NCI-H1092 (cell line): ENCODE measurements at places on chromosomes 12 and 14.

GRCh38 chr12:121264951-121265515, 31.5 kb downstream of the CAMKK2 start:
- DNase-seq = no peak

- no peak for DNase-seq
Measured at GRCh38 chr12:103908877-103909276, 21.3 kb upstream of the HSP90B1 start.

DNA sequence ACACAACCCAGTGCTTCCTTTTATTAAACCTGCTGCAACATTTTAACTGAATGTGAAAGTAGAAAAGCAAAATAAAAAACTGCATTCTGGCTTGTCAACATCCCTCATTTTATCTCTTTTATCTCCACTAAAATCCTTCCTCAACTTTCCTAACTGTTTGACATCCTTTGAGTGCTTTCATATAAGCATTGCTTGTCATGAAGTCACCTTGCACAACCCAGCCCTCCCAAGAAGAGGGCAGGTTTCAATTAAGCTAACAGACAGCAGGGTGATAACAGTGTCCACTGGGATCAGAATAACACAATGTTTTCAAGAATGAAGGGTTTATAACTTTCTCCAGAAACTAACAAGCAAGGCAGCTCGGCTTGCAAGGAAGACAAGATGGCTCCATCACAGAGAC, 16.3 kb upstream of the TSPAN8 start:
- no peak for DNase-seq

DNA sequence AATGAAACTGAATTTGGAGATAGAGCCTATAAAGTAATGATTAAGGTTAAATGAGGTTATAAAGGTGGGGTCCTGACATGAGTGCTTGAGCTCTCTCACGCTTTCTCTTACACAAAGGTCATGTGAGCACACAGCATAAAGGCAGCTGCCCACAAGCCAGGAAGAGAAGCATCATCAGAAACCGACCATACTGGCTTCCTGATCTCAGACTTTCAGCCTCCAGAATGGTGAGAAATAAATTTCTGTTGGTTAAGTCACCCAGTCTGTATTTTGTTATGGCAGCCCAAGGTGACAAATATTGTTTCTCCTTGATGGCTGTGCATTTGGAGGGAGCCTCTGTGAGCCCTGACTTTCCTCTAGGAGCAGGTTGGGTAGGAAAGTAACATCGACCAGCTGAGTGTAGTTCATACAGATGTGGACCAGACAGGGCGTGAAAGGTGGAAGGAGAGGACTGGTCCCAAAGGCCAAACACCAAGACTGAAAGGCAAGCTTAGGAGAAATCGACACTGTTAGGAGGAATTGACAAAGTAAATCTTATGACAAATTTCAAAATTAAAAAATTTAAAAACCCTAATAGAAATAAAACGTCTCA, 97.6 kb upstream of the SLC38A2 start:
- DNase-seq = no peak

GRCh38 chr12:113186666-113187325, 1.3 kb downstream of the RITA1 start:
- DNase-seq = no peak

- DNase-seq = no peak
Measured at GRCh38 chr14:88089445-88089844, 84.5 kb downstream of the GPR65 start.

DNA sequence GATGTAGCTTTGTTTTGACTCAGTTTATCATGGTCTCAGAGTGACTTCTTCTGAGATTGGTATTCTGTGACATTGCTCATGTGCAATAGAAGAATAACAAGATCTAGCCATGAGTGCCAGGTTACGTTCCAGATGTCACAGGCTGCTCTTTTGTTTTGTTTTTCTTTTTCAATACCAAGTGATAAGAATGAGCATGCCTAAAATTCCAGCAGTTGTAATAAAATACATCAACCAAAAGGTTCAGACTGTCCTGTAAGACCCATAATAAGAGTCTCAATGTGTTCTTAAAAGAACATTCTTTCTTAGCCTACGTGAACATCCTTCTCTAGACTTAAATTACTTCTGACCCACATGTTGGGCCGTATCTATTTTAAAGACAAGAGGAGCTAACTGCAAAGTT, 669.2 kb downstream of the DIO2 start:
- no peak for DNase-seq

DNA sequence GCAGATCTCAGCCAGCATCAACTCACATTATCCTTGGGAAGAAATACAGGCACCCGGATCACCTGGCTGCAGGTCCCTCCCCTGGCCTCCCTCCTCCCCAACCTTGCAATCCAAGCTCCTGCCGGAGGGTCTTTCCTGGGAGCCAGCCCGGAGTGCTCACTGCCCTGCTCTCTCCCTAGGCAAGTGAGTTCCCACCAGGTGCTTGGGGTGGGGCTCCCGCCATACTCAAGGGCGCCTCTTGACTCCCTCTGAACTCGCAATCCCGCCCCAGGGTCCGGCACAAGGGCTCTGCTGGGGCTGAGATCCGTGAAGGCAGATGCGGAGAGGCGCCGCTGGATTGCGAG, 1.2 kb upstream of the CEP170B start:
- no peak for DNase-seq

DNA sequence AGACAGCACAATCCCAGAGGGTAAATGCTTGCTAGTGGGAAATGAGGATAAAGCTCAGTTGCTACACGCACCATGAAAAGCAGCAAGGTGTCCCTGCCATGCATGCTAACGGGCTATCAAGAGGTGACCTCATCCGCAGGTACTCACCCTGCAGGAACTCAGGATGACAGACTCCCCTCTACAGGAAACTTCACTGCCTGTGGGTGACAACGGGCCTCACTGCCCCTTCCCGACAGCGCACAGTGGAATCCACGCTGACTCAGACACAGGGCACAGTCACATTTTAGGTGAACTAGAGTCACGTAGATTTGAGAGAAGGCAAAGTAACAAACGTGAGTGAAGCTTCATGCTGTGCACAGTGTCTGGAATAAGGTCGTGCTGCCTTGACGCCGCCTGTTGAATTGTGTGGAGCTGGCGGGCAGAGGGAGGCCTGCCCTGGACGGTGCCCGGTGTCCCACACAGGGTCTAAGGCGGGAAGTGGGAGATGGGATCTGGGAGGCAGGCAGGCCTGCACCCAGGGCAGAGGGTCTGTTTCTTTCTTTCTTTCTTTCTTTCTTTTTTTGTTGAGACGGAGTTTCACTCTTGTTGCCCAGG, 331.8 kb downstream of the TMEM132D start:
- DNase-seq = no peak

DNA sequence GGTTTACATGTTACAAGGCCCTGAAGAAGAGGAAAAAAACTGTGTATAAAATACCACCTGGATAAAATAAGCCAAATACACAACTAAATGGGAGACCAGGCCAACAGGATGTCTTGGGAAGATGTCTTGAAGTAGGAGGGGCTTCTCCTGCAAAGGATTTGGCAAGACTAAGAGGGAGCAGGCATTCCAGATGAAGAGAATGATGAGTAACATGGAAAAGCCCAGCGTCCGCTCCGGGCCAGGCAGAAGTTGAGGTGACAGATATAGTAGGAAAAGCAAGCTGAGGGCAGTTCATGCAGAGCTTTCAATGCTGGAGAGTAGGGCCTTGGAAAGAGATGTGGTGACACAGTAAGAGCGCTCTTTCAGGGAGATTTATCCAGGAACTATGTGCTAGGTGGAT, 16.1 kb upstream of the EIF4B start:
- no peak for DNase-seq

DNA sequence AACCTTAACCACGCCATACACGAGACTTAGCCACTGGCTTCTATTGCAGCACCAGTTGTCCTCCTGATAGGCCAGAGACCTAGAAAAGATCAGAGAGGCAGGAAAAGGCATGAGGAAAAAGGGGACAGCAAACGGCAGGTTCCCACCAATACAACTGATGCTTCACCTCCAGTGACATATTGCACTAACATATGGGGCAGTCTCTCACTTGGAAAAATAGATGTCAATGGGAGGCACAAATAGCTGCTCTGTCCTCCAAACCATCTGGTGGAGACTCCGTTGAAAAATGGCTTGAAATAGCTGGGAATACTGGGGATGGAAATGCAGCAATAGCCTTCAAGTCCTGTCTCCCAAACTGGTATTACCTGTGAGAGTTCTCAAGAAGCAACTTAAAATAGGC, 20.3 kb downstream of the SLC8A3 start:
- DNase-seq = no peak

GRCh38 chr12:126557659-126558058, 1492.4 kb downstream of the AACS start:
- no peak for DNase-seq

DNA sequence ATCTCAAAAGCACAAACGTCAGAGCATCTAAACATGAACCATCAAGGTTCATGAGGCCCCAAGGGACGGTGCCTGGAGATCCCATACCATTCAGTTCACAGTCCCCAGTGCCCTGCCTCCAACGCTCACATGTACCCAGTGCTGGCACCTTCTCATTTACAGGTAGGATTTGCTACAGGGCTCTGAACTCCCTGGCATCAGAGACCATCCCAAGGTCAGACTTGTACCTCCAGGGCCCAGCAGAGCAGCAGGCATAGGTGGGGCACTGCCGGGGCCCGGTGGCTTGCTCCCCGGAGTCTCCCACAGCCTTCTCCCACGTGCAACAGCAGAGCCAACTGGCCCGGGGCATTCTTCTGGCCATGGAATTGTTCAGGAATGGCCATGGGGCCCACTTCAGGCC, 114.8 kb downstream of the BCL11B start:
- DNase-seq = no peak

DNA sequence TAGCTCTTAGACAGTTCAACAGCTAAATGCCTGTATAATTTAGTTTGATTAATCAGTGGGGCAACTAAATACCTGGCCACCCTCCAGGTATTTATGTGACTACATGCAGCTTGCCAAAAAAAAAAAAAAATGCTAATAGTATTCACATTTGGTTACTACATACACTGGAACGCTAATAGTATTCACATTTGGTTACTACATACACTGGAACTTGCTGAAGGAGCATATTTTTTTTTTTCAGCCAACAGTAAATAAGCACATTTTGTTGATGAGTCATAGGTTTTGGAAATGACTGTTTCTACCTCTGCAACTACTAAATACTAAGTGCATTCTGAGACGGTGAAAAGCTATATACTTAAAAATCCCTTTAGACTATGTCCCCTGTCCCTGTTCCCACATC, 1172.3 kb downstream of the LRFN5 start:
- DNase-seq = no peak

DNA sequence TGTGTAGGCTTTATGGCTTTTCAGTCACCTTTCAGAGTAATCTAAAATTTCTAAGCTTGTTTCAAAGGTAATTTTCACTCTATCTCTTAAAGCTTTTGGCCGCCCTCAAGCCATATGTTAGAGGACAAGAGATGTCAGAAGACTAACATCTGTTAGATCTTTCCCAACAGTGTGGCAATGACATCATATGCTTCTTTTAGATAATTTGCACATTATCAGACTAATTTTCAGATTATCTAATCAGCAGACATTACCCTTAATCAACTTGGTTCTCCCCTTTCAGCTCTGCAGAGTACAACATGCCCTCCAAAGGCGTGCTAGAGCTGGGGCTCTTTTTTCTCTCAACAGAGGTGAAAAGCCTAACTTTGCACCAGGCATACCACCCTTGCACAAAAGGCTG, 207.1 kb downstream of the DPF3 start:
- DNase-seq = no peak

DNA sequence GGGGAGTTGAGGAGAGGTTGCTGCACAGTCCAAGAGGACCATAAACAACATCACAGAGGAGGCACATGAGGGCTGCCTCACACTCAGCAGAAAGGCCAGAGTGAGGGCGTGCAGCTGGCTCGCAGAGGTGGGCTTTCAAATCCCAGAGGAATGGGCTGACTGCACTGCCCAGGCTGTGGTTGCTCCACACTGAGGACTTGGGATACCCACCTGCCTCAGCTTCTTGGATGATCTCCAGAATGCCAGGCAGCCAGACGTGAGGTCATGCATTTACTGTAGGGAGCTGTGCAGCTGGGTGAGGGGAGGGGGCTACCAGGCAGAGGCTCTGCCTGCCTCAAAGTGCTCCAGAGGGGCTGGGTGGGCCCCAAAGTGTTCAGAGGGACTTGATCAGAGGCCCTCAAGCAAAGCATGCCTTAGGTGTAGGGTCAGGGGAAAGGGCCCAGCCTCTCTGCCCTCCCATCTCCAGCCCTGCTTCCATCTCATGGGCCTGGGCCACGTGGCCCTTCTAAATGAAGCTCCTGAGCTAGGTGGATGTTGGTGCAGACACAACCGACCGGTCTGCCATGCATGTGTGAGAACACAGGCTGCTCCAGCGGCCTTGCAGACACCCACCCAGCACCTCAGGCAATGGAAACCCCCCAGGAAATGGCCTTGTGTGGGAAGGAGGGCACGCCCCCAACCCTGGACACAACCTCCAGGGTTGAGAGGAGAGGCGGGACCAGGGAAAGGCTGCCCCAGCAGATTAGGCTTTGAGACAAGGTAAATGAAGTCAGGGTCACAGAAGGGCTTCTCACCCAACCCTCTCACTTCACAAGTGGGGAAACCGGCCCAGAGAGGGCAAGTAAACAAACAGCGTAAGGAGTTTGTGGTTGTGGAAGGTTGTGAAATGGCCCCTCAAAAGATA, 90.8 kb downstream of the NTF3 start:
- peak; percentile 60 for DNase-seq

- DNase-seq = no peak
Measured at GRCh38 chr12:182381-182892, 31.5 kb downstream of the SLC6A12 start.

DNA sequence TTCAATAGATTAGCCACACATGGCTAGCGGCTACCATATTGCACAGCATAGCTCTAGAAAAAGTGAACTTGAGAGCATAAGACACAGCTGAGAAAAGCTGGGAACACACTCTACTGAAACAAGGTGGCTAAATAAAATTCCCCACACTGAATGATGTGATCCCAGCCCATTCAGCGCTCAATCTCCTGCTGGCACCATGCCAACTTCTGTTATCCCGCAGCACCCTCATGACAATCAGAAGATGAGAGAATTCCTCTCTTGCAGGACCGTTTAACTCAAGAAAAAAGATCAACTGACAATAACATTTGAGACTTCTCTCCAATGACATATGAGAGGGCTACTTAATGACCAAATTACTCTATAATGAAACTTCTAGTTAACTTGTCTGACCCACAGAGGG, 115.4 kb downstream of the ADAMTS20 start:
- DNase-seq = no peak

DNA sequence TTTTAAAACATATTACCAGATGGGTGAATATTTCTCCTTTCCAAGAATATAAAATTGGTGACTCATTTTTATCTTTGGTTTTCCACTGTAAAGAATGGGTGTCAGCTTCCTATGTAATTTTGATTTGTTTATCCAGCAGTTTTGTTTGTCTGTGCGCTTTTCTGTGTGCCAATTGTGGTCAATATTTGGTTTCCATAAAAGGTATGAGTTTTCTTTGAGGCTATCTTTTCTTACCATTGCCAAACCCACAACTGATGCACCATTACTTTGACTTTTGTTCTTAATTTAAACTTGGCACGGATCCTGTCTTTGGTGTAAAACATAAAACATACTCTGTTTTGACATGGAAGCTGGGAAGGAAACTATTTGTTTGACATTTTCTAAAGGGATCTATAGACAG, 78.8 kb upstream of the NAV3 start:
- peak; percentile 10 for DNase-seq

GRCh38 chr14:77556946-77557345, 58.3 kb upstream of the ISM2 start:
- no peak for DNase-seq
